ENCODE measurements at places on chromosomes 1 and 21.

- no peak for DNase-seq
These were observed 176.9 kb upstream of the DEPDC1 start for GRCh38 chr1:68673771-68674170.

DNA sequence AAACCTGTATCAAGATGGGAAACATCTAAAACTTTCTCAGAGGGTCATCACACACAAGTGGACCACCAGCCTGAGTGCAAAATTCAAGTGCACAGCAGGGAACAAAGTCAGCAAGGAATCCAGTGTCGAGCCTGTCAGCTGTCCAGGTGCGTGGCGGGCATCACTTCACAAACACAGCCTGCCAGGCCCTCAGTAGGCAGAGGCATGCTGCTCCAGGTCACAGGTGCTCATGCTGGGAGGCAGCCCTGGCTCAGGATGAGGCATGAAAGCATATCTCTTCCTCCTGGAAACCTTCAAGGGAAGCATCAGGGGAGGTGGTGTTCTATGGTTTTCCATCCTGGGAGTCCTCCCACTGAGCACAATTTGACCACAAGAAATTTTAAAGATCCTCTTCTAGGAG lies 6.3 kb downstream of the CD2 start:
- DNase-seq, result no peak

DNA sequence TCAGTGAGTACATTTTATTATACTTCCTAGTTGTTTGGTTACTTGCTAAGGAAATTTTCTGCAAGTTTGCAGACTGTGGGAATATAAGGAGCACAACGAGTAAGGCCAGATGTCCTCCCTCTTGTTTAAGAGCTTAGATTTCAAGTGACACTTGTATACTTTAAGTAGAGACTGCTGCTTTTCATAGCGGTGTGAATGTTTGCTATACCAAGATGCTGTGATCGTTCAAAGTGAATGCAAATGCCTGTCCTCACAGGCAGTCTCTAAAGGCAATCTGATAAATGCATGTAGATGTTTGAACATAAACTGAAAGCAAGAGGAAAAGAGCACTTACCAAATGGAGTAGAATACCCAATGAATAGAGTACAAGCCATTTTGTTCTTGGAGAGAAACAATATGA lies 226.4 kb downstream of the NRIP1 start:
- DNase-seq, result no peak

GRCh38 chr1:183896466-183897048 lies 91.6 kb downstream of the RGL1 start:
- DNase-seq, result no peak

DNA sequence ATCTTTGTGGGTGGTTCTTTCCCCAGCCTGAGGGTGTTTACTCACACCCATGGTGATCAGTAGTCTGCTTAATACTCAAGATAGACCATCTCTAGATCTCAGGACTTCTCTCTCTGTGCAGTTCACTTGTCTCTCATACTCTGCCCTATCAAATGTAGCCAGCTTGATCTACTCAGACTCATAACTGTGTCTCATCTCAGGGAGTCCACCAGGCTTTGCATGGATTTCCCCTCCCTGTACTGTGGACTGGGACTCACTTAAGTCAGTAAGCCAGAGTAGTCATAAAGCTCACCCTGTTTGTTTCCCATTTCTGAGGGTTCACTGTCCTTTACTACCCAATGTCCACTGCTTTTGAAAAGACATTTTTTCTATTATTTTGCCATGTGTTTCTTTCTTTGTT lies 41.8 kb downstream of the LYPLAL1 start:
- DNase-seq, result no peak

DNA sequence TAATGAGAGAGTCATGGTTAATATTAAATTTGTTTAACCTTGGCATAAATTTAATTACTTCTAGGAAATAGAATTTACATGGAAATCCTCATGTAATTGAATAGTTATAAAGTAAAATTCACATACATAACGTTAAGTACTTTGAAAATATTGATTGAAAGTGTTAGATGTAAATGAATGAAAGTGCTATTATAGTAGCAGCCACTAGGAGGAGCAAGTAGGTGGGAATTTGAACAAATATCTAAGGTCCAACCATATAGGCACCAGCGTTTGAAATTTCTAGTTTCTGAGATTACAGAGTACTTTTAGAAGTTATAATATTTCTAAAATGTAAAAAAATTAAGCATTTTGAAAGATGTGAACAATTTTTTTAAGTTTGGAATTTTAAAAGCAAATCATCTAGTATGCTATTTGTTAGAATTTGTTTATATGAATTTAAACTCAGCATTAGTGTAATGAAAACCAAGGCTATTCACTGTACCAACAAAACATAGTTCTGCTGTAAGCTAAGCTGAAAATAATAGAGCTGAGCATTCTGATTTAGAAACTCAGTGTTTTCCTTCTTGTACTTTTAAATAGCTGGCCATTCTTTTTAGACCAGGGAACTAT lies 3.3 kb downstream of the B3GALT2 start:
- DNase-seq, result peak; percentile 14

DNA sequence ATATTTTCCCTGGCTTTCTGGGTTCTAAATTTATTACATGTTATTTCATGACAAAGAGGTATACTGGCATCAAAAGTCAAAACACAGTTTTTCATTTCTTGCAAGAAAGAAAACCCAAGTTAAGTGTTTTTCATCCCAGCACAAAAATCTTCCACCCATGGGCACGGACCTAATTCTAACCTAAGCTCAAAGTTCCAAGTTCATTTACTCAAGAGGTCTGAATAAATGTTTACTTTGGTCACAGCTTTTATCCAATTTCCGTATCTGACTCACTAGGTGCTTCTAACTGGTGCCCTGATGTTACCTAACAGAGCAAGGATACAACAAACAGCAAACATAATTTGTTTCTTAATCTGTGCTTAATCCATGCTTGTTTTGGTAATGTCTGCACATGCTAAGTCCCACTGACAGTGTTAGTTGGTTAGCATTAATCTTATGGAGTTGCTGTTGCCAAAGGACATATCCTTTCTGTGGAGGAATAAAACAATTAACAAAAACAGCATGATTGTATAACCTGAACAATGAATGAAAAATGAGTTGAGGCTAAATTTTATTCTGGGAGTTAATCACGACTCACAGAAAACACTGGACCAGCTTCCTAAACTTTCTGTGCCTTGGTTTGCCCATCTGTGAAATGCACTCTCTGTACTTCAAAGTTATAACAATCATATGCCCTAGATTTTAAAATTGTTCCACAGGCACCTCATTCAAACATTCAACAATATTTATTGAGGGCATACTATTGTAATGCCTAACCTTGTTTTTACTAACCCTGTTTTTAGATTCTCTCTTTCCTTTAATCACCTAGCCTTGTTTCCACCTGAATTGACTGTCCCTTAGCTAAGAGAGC lies 4.2 kb upstream of the CHD1L start:
- no peak for DNase-seq

DNA sequence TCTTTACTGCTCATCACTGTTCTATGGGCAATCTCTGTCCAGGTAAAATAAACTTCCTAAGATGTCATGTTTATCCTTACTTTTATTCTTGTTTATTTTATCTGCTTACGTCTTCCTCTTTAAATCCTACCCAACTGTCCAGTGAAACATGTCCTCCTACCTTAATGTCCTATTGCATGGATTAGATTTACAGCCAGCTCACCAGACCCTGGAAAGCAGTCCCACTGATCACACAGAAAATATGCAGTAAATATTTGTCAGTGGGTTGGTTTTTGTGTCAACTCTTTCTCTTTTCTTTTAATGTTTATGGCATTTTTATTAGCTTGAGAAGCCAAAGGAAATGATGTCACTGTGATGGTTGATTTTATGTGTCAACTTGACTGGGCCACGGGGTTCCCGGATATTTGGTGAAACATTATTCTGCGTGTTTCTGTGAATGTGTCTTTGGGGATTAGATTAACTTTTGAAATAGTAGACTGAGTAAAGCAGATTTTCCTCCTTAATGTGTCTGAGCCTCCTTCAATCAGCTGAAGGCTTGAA lies 258.3 kb downstream of the SRGAP2C start:
- no peak for DNase-seq

DNA sequence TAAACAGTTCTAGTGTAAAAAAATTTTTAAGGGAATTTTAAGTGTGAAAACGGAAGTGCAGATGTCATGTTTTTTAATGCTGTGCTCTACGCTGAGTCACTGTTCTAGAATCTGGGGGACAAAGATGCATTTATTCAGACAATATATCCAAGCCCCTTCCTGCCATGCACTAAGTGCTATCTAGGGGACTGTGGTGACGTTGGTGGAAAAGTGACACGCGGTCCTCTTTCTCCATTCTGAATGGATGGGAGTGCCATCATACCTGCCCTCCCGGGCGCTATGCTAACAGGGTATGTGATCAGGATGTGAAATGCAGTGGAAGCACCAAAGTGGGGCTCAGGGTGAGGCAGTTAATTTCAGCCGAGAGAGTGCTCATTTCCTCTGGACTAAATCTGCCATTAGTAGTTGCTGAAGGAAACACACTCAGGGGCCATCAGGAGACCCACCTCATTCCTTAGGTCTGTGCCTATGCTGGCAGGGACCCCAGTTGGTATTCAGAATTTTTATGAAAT lies 6.6 kb downstream of the C1orf226 start:
- no peak for DNase-seq

Data from Caki2 (cell line).